ENCODE measurements at places on chromosomes 1 and 21.
A peak's percentile ranks its signal among the peaks of the same experiment; 100 is the strongest.

DNA sequence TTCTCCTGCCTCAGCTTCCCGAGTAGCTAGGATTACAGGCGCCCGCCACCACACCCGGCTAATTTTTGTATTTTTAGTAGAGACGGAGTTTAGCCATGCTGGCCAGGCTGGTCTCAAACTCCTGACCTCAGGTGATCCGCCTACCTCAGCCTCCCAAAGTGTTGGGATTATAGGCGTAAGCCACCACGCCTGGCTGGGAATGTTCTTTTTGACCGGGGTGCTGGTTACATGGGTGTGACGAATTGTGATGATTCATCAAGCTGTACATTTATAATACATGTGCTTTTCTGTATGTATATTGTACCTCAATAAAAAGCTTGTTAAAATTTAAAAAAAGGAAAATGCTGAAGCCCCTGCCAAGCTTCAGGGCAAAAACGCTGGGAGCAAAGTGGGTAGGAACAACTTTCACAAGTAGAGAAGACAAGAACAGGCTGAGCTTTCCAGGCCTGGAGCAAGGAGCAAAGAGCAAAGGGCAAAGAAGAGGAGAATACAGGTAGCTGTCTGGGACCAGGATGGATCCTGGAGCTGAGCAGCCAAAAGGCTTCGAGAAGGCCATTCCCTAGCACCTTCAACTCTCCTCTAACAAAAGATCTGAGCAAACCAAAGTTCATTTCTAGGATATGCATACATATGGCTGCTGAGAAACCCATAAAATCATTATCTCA lies 20.5 kb upstream of the YRDC start:
- no peak for DNase-seq

DNA sequence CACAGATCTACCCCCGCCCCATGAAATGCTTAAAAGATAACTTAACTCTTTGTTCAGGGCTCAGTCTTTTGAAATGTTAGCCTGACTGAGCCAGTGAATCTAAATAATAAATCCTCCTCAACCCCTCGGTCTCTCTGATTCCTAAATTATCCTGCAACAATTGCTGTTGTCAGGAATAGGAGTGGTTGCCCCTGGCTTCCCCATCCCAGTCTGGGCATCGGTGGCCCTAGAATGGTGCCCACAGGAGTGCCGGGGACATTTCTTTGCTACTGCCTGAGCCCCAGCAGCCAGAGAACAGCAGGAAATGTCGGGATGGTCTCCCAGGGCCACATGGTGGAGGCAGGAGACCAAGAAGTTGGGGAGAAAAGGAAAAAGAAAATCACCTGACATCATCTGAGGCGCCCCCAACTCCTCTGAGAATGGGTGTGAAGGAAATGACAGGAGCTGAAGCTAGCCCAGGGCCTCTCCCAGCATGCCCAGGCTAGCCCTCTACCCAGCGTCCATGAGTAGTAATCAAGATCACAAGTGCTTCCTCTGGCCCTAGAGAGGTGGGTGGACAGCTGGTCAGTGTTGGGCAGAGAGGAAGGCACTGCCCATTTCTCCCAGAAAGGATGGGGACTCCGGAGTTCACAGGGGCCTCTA lies 1.6 kb downstream of the PADI4 start:
- DNase-seq: no peak

- peak; percentile 74 for DNase-seq
Measured at GRCh38 chr1:9728451-9729295, 77.1 kb downstream of the PIK3CD start.

DNA sequence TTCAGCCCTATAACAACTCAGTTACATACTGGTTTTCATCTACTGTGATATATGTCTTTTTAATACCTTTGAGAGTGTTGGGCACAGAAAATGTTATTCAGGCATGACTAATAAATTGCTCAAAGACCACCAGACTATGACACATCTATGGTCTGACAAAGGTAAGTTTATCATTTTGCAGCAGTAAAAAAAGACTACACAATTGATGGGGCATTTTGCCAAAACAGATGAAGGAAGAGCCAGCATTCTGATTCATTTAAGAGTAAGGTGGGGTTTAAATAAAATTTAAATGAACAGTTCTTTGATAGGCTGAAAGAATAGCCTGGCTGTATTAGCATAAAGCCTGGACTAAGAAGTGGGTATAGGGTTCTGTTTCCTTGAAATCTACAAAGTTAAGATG lies 8.8 kb upstream of the RNPC3 start:
- DNase-seq: no peak

DNA sequence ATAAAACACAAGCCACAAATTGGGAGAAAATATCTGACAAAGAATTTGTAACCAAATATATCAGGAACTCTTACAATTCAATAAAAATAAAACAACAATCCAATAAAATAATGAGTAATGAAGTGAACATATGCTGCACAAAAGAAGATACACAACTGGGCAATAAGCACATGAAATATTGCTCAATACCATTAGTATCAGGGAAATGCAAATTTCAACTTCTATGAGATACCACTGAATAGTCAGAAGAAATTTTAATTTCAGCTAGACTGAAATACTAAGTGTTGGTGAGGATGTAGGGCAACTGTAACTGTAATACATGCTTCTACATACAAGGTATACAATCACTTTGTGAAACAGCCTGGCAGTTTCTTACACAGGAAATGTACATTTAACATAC lies 7.4 kb upstream of the ARHGAP29 start:
- DNase-seq: no peak

DNA sequence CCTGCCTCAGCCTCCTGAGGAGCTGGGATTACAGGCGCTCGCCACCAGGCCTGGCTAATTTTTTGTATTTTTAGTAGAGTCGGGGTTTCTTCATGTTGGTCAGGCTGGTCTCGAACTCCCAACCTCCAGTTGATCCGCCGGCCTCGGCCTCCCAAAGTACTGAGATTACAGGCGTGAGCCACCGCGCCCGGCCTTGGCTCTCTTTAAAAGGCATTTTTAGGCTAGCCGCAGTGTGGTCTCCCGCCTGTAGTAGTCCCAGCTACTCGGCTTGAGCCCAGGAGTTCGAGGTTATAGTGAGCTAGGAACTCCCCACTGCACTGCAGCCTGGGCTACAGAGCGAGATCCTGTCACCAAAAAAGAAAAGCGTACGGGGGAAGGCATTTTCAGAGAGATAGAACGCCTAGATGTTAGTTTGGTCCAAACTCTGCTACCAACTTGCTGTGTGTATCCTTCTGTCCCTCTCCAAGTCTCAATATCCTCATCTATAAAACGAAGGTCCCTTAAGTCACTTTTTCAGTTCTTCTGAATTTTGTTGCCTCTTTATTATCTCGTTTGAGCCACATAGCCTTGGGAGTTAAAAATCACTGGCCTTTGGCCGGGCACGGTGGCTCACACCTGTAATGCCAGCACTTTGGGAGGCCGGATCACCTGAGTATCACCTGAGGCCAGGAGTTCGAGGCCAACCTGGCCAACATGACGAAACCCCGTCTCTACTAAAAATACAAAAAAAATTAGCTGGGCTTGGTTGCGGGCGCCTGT lies 734 bp downstream of the MED18 start:
- no peak for DNase-seq

DNA sequence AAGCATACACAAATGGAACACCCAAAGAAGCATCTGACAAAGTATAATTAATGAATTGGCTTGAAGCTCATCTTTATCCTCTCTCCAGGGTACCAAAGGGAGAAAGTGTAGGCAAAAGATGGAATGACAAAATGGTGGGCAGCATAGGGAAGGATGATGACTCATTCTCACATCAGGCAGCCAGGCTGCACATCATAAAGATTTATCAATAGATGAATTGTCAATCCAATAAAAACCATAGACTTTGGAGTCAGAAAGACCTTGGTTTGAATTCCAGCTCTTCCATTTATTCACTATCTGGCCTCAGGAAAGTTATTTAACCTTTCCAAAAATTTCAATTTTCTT lies 138.5 kb downstream of the TNR start:
- no peak for DNase-seq

DNA sequence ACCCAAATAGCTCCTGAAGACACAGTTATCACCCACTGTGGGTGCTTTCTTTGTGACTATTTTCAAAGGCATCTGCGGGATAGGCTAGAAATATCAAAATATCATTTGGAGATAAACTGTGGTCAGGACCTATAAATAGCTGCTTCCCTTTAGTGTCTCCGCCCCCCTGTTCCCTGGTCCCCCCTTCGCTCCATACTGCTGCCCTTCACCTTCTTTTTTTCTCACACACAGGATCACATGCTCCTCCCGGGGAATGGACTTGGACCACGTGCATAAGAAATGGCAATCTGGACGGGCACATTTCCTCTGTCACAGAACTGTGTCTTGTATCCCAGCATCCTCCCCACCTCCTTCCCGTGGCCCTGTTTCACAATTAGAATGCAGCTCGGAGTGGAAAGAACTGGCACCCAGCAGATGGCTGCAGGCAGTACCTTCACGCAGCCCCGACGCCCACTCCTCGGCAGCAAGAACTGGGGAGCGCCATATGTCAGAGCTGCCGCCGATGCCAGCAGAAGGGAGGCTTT lies 68.8 kb upstream of the SSX2IP start:
- no peak for DNase-seq

GRCh38 chr1:203476216-203476814 lies 709 bp downstream of the PRELP start:
- DNase-seq: no peak

- DNase-seq: no peak
Measured at GRCh38 chr1:67555461-67556296, 125.5 kb upstream of the SERBP1 start.

- DNase-seq: no peak
Measured at GRCh38 chr1:227518876-227519275, 44.5 kb upstream of the ZNF678 start.

DNA sequence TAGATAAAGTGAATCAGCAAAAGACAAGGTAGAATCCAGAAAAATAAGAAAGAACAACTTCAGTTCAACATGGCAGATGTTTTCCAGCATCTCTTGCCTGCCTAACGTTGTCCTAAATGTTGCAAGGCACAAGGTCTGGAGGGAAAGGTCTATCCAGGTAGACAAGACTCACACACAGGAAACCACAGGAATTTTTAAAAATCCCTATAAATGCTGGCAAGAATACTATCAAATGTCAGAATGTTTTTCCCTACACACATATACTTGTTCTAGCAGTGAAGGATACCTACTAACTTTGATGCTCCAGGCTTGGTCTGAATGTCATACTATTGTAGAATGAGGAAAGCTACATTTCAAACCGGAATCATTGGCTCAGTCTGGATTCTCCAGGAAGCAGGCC lies 10.6 kb downstream of the GJA5 start:
- DNase-seq: no peak

GRCh38 chr1:31671561-31672201 lies 27.0 kb upstream of the PEF1 start:
- DNase-seq: no peak

DNA sequence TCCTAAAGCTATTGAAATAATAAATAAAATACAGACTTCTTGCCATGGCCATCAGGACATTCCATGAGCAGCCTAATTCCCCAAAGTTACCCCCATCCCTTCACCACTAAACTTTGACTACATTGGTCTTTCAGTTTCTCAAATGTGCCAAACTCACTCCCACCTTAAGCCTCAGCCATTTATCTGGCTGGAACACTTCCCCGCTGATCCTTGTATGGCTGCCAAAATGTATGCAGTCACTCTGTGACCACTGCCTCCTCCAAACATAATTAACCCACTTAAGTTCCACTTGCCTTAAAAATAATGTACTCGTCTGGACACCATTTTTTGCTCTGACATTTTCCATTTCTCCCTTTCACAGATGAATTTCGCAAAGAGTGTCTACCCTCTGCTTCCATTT lies 407.4 kb downstream of the NTNG1 start:
- DNase-seq: no peak

GRCh38 chr1:80375662-80376061 lies 1369.1 kb upstream of the ADGRL4 start:
- no peak for DNase-seq

DNA sequence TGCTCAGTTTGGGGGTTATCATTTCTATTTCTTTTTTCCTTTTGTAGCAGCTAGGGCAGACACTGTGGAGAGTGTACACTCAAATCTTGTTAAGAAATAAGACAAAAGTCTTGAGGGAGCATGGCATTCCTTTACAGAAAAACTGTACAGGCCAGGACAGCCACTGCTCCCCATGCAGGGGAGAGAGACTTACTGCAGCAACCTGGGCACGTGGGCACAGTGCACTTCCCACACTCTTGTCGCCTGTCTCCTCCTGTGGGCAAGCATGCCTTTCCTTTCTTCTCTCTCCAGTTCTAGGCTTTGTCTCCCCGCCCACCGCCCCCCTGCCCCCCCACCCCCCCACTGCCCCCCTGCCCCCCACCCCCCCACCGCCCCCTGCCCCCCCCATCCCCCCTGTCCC lies 51.9 kb downstream of the PHC2 start:
- no peak for DNase-seq

DNA sequence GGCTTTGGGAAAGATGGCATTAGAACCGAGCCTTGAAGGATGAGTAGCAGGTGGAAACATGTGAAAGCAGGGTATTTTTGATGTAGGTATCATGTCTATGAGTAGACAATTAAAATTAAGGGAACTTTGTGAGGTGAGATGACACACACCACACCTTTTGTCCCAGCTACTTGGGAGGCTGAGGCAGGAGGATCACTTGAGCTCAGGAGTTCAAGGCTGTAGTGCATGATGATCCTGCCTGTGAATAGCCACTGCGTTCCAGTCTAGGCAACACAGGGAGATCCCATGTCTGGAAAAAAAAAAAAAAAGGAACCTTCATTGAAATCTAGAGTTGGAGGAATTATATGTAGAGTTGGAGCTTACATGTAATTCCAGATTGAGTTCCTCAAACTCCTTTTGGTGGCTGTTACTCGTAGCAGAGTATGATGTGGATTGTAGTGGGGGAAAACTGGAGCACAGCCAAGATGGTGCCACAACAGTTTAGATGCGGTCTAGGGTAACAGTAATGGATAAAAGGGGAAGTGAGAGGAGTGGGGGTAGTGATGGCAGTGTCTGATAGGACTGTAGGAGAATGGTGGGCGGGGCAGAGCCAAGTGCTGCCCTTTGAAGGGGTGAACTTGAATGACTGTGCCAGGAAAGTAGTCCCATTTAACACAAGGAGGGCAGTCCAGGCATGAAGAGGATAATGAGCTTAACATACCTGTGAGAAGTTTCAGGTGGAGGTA lies 17.4 kb downstream of the AK4 start:
- DNase-seq: no peak

DNA sequence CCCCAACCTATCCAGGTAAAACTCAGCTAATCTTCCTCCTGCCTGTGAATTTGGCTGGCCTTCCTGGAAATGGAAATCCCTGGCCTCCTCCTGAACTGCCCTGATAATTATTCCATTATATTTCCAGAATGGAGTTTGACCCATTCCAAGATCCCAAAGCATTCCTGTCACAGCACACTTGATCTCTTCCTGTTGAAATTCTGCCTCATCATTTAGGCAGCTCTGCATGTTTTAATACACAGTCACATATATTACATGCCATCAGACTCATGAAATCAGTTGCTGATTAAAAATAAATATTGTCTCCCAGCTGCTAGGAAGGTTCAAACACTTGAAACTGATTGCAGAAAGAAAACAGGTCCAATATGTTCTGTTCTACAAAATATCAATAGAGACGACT lies 148.2 kb upstream of the PALMD start:
- no peak for DNase-seq

- DNase-seq: no peak
Measured at GRCh38 chr1:111690306-111690617, 48.9 kb downstream of the INKA2 start.
